Peyer's patch (tissue), 4 donors: ENCODE measurements at places on chromosomes 12 and 14. TPM values are rescaled to one million over a fixed set of nuclear protein-coding genes. Genes with fewer than 3 reads are reported as not detected.

DNA sequence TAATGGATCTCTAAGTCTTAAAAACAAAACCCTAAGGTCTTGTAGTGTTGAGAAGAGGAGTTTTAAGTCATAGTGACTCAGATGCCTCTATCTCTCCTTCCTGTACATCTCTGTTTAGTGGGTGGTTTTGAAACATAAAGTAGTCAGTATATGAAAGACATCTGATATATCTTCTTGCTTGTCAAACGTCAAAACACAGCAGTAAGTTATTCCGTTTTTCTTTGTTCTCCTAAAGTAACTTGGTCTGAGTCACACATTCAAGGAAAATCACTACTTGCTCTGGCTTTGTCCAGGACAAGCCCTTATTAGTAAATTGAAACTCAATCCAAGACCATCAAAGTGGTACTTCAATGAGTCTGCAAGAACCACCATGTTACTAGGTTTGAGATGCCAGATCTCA lies 1172.5 kb downstream of the BCL11B start:
- no peaks in the 10 kb centered on the region for H3K27me3 ChIP-seq
- no peaks in the 10 kb centered on the region for H3K36me3 ChIP-seq
- H3K4me3 ChIP-seq = no peak overlapping the region
- H3K27ac ChIP-seq = no peak overlapping the region
- H3K4me1 ChIP-seq = no peaks in the 10 kb centered on the region

LYZ gene
- total RNA-seq = 152 TPM

DNA sequence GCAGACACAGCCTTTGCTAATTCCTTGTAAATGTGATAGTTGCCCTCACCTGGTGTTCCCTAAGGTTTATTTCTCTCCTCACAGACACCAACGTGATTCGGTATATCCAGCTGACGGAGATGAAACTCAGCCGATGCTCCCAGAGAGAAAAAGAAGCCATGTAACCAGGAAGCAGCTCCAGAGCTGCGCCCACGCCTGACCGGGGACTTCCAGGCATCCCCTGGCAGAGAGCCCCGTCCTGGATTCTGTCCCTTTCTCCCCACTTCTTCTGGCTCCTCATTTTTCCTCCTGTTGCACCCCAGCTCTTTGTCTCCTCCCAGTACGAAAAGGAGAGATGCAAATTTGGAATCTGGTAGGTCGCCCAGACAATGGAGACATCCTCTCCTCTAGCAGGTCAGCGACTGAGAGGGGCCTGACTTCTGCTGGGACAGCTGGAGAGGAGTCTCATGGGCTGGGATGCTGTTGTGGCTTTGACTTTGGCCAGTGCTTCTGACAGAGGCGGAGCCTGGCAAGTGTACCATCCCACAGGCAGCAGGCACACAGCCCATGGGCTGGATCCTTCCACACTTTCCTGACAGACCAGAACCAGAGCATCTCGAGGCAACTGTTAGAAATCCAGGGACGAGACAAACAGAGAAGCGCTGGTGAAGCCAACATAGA lies 29.4 kb downstream of the TTC9 start:
- peaks cover 1% of the 10 kb centered on the region for H3K4me1 ChIP-seq
- H3K27ac ChIP-seq = no peak overlapping the region
- no peaks in the 10 kb centered on the region for H3K36me3 ChIP-seq
- no peak overlapping the region for H3K4me3 ChIP-seq
- DNase-seq = no peak

ALG10B gene
- total RNA-seq = 4.1 TPM

DNA sequence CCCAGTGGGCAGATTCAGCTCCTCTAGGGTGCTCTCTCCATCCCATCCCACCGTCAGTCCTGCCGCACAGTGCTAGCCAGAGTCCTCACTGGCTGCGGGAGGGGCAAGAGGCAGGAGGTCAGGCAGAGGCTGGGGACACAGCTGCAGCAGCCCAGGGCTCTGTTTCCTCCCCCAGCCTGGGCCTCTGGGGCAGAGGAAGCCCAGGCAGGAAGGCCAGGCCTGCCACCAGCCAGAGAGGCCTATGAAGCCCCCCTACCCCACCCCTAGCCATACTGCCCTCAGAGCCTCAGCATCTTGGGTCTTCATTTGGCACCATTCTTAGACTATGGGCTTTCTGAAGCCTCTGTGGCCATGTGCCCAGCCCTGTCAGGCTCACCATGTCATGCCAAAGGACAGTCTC lies 3.4 kb downstream of the ACVRL1 start:
- no peak overlapping the region for H3K4me3 ChIP-seq
- no peaks in the 10 kb centered on the region for H3K36me3 ChIP-seq
- peak overlapping the region; percentile 73 for H3K27ac ChIP-seq
- DNase-seq = no peak
- H3K4me1 ChIP-seq = no peaks in the 10 kb centered on the region

DNA sequence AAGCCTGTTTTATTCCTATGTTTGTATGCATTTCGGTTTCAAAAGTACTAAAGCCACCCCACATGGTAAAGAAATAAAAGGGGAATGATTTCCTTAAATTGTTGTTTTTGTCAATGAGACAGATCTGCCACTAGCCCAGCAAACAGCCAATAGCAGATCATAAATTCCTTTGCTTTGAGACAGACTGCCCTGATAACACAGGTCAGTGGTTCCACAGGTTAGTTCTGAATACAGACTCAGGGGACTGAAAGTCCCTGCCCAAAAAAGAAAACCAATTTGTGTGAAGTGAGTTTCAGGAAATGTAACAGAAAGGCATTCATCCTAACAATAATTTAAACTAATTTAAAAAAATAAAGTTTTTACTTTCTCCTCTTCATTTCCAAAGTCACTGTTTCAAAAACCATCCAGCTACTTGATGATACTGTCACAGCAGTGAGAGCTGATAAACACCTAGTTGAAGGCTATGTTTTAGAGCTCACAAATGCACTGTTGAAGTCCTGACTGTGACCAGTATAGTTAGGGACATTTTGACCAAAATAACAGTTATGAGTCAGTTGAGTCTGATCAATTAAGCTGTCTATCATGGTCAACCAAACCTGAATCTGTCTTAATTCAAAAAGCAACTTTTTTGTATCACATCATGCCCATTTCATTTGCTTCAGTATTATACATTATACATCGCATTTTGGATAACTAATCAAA lies 77.7 kb downstream of the LGR5 start:
- no peak overlapping the region for H3K27ac ChIP-seq
- H3K36me3 ChIP-seq = no peaks in the 10 kb centered on the region
- no peaks in the 10 kb centered on the region for H3K4me1 ChIP-seq
- H3K4me3 ChIP-seq = no peak overlapping the region
- no peaks in the 10 kb centered on the region for H3K27me3 ChIP-seq
- no peak for DNase-seq

GRCh38 chr12:116631619-116632018 lies 72.4 kb downstream of the MAP1LC3B2 start:
- H3K4me3 ChIP-seq = no peak overlapping the region
- no peaks in the 10 kb centered on the region for H3K36me3 ChIP-seq
- no peaks in the 10 kb centered on the region for H3K27me3 ChIP-seq
- H3K4me1 ChIP-seq = peaks cover 2% of the 10 kb centered on the region
- no peak overlapping the region for H3K27ac ChIP-seq

- H3K27me3 ChIP-seq = no peaks in the 10 kb centered on the region
- no peak overlapping the region for H3K27ac ChIP-seq
- H3K36me3 ChIP-seq = no peaks in the 10 kb centered on the region
- DNase-seq = no peak
Measured at GRCh38 chr12:124233846-124234640, 60.9 kb upstream of the RFLNA start.

BMAL2 gene
- 3.5 TPM for total RNA-seq

GRCh38 chr12:25570418-25570817 lies 17.3 kb upstream of the LMNTD1 start:
- H3K27ac ChIP-seq = no peak overlapping the region
- no peaks in the 10 kb centered on the region for H3K27me3 ChIP-seq
- DNase-seq = no peak

DNA sequence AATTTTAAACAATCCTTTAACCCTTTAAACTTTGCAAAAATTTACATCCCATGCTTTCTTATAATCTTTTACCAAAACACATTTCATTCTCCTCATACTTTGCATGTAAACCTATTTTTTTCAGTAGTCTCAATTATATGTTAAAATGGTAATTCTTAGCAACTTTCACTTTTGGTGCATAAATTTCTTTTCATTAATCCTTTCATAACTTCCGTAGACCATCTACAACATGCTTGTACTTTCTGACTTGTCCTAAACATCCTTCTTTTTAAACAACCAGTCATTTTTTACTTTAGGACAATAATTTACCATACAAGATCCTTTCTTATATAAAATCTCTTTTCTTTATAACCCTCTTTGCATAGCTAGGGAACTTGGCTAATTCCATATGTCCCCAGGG lies 19.5 kb downstream of the CCDC91 start:
- H3K36me3 ChIP-seq = no peaks in the 10 kb centered on the region
- no peaks in the 10 kb centered on the region for H3K4me1 ChIP-seq
- H3K27ac ChIP-seq = no peak overlapping the region
- no peak overlapping the region for H3K4me3 ChIP-seq
- no peak for DNase-seq

TMEM132C gene
- total RNA-seq = 1.4 TPM

DNA sequence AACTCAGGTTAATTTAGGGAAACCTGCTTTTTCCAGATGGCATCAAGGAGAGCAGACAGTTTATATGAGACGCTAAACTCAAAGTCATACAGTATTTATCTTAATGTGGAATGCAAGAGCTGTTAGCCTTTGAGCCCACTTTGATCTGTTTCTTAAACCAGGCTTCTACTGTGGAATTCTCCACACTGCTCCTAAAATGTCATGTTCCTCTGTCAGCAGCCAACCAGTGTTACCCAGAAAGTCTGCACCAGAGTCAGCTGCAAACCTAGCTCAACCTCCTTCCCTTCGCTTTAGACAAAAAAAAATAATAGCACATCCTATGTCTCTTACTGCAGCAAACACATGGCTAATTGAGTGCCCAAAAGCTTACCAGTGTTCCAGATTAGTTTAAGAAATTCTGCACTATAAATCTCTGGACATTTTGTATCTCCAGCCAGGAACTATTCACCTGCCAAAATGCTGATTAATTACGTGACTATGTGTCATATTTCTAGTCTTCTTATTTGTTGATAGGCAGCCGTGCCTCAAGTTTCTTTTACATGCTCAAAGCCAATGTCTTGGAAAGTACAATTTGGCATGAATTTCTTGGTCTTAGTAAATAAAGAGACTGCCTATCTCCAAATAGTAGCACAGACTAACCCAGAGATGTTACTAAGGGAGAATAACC lies 21.8 kb downstream of the ARMH4 start:
- DNase-seq = no peak
- no peak overlapping the region for H3K27ac ChIP-seq
- no peak overlapping the region for H3K4me3 ChIP-seq

GRCh38 chr12:123232472-123232806 lies 502 bp downstream of the MPHOSPH9 start:
- H3K4me1 ChIP-seq = no peaks in the 10 kb centered on the region
- H3K27me3 ChIP-seq = no peaks in the 10 kb centered on the region
- H3K4me3 ChIP-seq = peak overlapping the region; percentile 66
- no peak for DNase-seq
- peak overlapping the region; percentile 89 for H3K27ac ChIP-seq
- no peaks in the 10 kb centered on the region for H3K36me3 ChIP-seq

- DNase-seq = no peak
- H3K4me3 ChIP-seq = no peak overlapping the region
- H3K4me1 ChIP-seq = peaks cover 4% of the 10 kb centered on the region
- no peak overlapping the region for H3K27ac ChIP-seq
- no peaks in the 10 kb centered on the region for H3K36me3 ChIP-seq
- no peaks in the 10 kb centered on the region for H3K27me3 ChIP-seq
Measured at GRCh38 chr12:26197832-26198231, 2.5 kb downstream of the SSPN start.

GRCh38 chr14:26255213-26255612 lies 342.6 kb downstream of the NOVA1 start:
- no peaks in the 10 kb centered on the region for H3K36me3 ChIP-seq
- no peak overlapping the region for H3K27ac ChIP-seq
- H3K4me1 ChIP-seq = no peaks in the 10 kb centered on the region
- H3K27me3 ChIP-seq = no peaks in the 10 kb centered on the region

DNA sequence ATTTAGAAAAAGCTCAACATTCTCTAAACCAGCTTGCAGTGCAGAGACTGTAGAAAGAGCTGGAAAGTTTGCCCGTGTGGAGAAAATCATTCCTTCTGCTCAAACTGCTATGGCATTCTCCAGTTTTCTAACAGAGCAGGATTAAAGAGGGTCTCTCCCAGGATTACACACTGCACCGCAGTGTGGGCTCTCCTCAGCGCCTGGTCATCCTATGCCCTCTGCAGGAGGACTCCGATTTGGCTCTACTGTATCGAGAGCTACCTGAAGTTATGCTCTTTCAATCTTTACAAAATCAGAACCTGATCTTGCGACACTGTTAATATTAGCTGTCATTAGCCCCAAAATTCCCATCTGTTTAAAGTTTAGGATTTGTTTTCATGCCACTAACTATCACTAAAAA lies 33.0 kb downstream of the BHLHE41 start:
- no peaks in the 10 kb centered on the region for H3K4me1 ChIP-seq
- no peak overlapping the region for H3K27ac ChIP-seq
- no peak overlapping the region for H3K4me3 ChIP-seq

DNA sequence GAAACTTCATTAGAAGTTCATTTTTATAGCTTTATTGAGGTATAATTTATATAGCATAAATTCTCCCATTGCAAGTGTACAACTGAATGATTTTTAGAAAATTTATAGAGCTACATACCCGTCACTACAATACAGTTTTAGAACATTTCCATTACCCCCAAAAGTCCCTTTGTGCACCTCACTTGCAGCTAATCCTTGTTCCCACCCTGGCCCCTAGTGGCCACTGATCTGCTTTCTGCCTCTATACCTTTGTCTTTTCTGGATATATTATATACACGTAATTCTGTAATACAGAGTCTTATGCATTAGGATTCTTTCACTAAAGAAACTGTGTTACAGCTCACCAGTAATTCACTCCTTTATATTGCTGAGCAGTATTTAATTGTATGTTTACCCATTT lies 145.1 kb upstream of the DIO2 start:
- no peaks in the 10 kb centered on the region for H3K36me3 ChIP-seq
- no peak for DNase-seq
- H3K27me3 ChIP-seq = no peaks in the 10 kb centered on the region
- no peak overlapping the region for H3K4me3 ChIP-seq
- H3K27ac ChIP-seq = no peak overlapping the region
- no peaks in the 10 kb centered on the region for H3K4me1 ChIP-seq

ASCL1 gene
- total RNA-seq = not detected

DNA sequence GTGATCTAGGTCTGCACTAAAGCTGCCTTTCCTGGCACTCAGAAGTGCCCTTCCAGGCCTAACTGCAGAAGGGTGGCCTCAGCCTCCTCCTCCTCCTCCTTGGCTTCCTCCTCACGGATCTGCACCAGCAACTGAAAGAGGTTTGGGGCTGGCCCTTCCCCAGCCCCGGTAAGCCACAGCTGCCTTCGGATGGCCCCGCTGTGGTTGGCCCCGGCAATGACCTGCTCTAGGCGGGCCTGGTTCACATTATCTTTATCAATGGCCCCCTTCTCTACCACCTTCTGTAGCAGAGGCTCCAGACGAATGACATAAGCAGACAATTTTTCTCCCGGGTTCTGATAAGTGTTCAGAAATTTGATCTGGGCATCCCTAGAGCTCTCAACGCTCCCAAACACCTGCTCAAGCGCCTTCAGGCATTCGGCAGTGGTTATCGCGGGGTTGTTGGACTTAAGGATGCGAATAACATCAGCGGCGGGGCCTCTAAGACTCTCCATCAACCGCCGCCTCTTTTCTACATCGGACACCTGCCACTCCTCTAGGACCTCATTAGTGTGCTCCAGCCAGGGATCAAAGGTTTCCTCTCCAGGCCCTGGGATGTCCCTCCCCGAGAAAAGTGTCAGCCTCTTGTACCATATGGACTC lies 1.5 kb downstream of the PNMA1 start:
- no peak for DNase-seq
- H3K36me3 ChIP-seq = no peaks in the 10 kb centered on the region
- H3K4me1 ChIP-seq = peaks cover 6% of the 10 kb centered on the region
- peak overlapping the region; percentile 88 for H3K27ac ChIP-seq

GRCh38 chr12:10721651-10722501 lies 1.2 kb downstream of the YBX3 start:
- peak; percentile 89 for DNase-seq
- no peaks in the 10 kb centered on the region for H3K36me3 ChIP-seq
- H3K27ac ChIP-seq = peak overlapping the region; percentile 98

CCDC38 gene
- total RNA-seq = not detected
